ENCODE measurements at places on chromosomes 11 and 22. TPM values are rescaled to one million over a fixed set of nuclear protein-coding genes. Genes with fewer than 3 reads are reported as not detected.

GRCh38 chr11:3341298-3341697, 37.6 kb downstream of the ZNF195 start:
- no peak overlapping the region for H3K4me3 ChIP-seq
- peak overlapping the region; percentile 65 for H3K27ac ChIP-seq
- H3K27me3 ChIP-seq = no peaks in the 10 kb centered on the region

GRCh38 chr22:39594411-39594810, 23.9 kb downstream of the CACNA1I start:
- H3K4me3 ChIP-seq = no peak overlapping the region
- DNase-seq = no peak
- H3K36me3 ChIP-seq = no peaks in the 10 kb centered on the region
- no peaks in the 10 kb centered on the region for H3K4me1 ChIP-seq
- no peaks in the 10 kb centered on the region for H3K27me3 ChIP-seq
- no peak overlapping the region for H3K27ac ChIP-seq

Gene B3GAT1
- not detected for total RNA-seq

DNA sequence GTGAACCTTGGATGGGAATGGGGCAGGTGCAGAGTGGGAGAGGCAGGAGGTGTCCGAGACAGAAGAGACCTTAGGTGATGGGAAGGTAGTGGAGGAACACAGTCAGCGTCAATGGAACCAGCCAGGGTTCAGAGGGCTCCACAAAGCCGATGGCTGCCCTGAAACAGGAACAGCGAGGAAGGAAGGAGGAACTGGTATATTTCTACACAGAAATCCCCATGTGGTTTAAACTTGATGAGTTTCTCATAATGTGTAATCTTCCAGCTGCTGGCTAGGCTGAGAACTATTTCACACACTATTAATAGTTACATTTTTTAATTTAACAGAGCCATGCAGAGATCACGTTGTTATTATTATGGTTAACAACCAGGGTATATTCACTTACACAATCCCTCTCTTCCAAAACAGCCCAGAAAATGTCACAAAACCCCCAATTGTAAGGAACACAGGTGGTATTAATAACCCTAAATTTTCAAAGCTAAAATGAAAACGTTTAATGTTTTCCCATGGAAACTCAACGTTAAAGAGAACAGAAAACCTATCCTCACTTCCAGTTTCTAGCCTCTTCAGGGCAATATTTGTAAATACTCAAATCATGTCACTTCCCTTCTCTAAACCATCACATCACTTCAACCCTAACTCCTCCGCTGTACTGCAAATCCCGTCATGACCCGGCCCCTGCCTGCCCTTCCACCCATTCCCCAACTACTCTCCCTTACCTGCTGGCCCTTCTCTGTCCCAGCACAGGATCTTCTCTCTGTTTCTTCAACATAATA, 74.5 kb upstream of the ARFGAP3 start:
- H3K27ac ChIP-seq = no peak overlapping the region
- no peaks in the 10 kb centered on the region for H3K36me3 ChIP-seq
- peak; percentile 57 for DNase-seq
- H3K4me1 ChIP-seq = peaks cover 46% of the 10 kb centered on the region
- no peaks in the 10 kb centered on the region for H3K27me3 ChIP-seq
- no peak overlapping the region for H3K4me3 ChIP-seq

DNA sequence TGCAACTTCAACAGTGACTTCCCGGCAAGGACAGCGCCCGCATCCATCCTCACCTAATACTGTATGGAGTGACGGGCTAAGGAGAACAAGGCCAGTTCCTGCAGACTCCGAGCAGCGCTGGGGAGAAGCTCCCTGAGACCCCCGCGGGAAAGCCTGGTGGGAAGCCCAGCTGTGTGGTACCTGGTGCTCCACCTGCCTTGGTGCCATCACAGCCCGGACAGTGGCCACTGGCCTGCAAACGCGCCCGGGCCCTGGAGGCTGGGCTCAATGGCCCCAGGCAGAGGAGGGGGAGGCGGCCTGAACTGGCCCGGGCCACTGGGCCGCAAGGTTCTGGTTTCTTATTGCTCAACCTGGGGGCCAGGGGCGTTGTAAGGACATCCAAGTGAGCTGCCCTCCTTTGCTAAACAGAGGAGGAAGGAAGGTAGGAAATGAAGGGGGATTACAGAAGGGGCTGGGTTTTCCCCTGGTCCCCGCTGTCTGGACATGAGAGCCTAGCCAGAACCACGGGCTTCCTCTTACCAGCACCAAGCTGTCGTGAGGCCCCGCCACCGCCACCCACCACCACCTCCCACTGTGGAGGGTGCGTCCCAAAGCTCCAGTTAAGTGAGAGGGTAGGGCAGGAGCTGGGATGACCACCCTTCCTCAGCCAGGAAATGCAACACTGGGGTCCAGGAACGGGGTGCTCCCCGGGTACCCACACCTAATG, 8.5 kb upstream of the CDC42BPG start:
- H3K4me1 ChIP-seq = peaks cover 72% of the 10 kb centered on the region
- H3K27me3 ChIP-seq = no peaks in the 10 kb centered on the region
- DNase-seq = no peak
- H3K4me3 ChIP-seq = no peak overlapping the region

DNA sequence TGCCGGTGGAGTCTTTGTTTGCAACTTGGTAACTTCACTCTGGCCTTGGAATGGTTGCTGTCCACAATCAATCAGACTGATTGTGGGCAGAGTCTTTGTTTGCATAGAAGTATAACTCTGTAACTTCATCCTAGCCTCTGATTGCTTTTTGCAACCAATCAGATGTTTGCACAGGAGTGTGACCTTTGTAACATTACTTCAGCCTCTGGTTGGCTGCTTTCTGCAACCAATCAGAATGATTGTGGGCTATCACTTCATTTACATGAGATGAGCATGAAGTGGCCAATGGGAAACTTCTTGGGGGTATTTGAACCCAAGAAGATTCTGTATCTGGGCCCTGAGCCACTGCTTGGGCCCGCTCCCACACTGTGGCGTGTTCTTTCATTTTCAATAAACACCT, 79.6 kb upstream of the CLDN5 start:
- no peak overlapping the region for H3K4me3 ChIP-seq
- H3K36me3 ChIP-seq = no peaks in the 10 kb centered on the region
- no peak overlapping the region for H3K27ac ChIP-seq
- DNase-seq = no peak
- peaks cover 51% of the 10 kb centered on the region for H3K4me1 ChIP-seq
- H3K27me3 ChIP-seq = no peaks in the 10 kb centered on the region

Gene SEZ6L
- 0.41 TPM for total RNA-seq

- no peak overlapping the region for H3K27ac ChIP-seq
- H3K4me1 ChIP-seq = peaks cover 5% of the 10 kb centered on the region
- no peaks in the 10 kb centered on the region for H3K27me3 ChIP-seq
- no peaks in the 10 kb centered on the region for H3K36me3 ChIP-seq
- no peak for DNase-seq
These were observed 164.4 kb downstream of the TEAD1 start for GRCh38 chr11:12838463-12839123.

Gene ARHGAP20
- 0.25 TPM for total RNA-seq

Gene FOXRED1
- total RNA-seq = 18.4 TPM

Gene INSC
- 1.4 TPM for total RNA-seq

Gene IL18
- not detected for total RNA-seq

GRCh38 chr22:19872779-19873137, 18.1 kb upstream of the GNB1L start:
- no peaks in the 10 kb centered on the region for H3K36me3 ChIP-seq
- no peak overlapping the region for H3K27ac ChIP-seq

- H3K4me1 ChIP-seq = no peaks in the 10 kb centered on the region
- H3K36me3 ChIP-seq = no peaks in the 10 kb centered on the region
- no peak overlapping the region for H3K4me3 ChIP-seq
- DNase-seq = no peak
- H3K27me3 ChIP-seq = no peaks in the 10 kb centered on the region
These were observed 1.1 kb upstream of the CNTN5 start for GRCh38 chr11:99019696-99020095.

DNA sequence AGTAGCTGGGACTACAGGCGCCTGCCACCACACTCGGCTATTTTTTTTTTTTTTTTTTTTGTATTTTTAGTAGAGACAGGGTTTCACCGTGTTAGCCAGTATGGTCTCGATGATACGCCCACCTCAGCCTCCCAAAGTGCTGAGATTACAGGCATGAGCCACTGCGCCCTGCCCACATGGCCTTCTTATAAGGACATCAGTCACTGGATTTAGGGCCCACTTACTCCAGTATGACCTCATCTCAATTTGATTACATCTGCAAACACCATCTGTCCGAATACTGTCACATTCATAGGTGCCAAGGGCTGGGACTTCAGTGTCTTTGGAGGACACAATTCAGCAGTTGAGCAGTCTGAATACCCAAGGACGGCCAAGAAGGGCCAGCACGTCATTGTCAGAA, 8.2 kb upstream of the PRR5 start:
- no peak overlapping the region for H3K4me3 ChIP-seq
- H3K27me3 ChIP-seq = no peaks in the 10 kb centered on the region
- H3K36me3 ChIP-seq = no peaks in the 10 kb centered on the region
- H3K27ac ChIP-seq = no peak overlapping the region
- no peak for DNase-seq

DNA sequence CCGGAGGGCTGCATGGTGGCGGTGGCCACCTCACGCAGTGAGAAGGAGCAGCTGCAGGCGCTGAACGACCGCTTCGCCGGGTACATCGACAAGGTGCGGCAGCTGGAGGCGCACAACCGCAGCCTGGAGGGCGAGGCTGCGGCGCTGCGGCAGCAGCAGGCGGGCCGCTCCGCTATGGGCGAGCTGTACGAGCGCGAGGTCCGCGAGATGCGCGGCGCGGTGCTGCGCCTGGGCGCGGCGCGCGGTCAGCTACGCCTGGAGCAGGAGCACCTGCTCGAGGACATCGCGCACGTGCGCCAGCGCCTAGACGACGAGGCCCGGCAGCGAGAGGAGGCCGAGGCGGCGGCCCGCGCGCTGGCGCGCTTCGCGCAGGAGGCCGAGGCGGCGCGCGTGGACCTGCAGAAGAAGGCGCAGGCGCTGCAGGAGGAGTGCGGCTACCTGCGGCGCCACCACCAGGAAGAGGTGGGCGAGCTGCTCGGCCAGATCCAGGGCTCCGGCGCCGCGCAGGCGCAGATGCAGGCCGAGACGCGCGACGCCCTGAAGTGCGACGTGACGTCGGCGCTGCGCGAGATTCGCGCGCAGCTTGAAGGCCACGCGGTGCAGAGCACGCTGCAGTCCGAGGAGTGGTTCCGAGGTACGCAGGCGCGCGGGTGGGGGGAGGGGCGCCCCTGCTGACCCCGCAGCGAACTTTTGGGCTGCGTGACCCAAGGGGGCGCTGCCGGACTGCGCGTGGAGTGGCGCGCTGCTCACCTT, 670 bp downstream of the NEFH start:
- no peak overlapping the region for H3K4me3 ChIP-seq
- H3K27me3 ChIP-seq = no peaks in the 10 kb centered on the region
- no peak overlapping the region for H3K27ac ChIP-seq
- no peaks in the 10 kb centered on the region for H3K36me3 ChIP-seq

GRCh38 chr11:276219-276618, 2.0 kb upstream of the NLRP6 start:
- DNase-seq = no peak
- H3K27me3 ChIP-seq = no peaks in the 10 kb centered on the region
- H3K4me1 ChIP-seq = peaks cover 10% of the 10 kb centered on the region
- H3K36me3 ChIP-seq = no peaks in the 10 kb centered on the region
- no peak overlapping the region for H3K4me3 ChIP-seq
- no peak overlapping the region for H3K27ac ChIP-seq

GRCh38 chr11:2460540-2461252, 15.9 kb downstream of the KCNQ1 start:
- no peaks in the 10 kb centered on the region for H3K36me3 ChIP-seq
- no peak overlapping the region for H3K4me3 ChIP-seq
- no peaks in the 10 kb centered on the region for H3K27me3 ChIP-seq
- peaks cover 6% of the 10 kb centered on the region for H3K4me1 ChIP-seq
- DNase-seq = no peak

GRCh38 chr22:47850644-47851151, 1088.2 kb downstream of the TBC1D22A start:
- H3K4me1 ChIP-seq = peaks cover 18% of the 10 kb centered on the region
- no peak overlapping the region for H3K27ac ChIP-seq
- no peaks in the 10 kb centered on the region for H3K27me3 ChIP-seq
- DNase-seq = no peak
- H3K36me3 ChIP-seq = no peaks in the 10 kb centered on the region

Gene TEX12
- total RNA-seq = not detected

- H3K27ac ChIP-seq = peak within 1 kb of the TSS; percentile 65
- peak; percentile 96 for DNase-seq
- H3K4me3 ChIP-seq = peak within 1 kb of the TSS; percentile 100
- H3K36me3 ChIP-seq = peaks cover 28% of the 10 kb centered on the region
These were observed at the start of gene POLD3 for GRCh38 chr11:74592441-74593362. Gene POLD3, plus strand, starts transcription at chr11:74592582. Its CDS starts 77 bp downstream, at chr11:74592659.

All from Karpas-422 (cell line).